Stomach (tissue), 19 donors: ENCODE measurements at places on chromosomes 12 and 14. TPM values are rescaled to one million over a fixed set of nuclear protein-coding genes. Genes with fewer than 3 reads are reported as not detected.
A peak's percentile ranks its signal among the peaks of the same experiment; 100 is the strongest.

DNA sequence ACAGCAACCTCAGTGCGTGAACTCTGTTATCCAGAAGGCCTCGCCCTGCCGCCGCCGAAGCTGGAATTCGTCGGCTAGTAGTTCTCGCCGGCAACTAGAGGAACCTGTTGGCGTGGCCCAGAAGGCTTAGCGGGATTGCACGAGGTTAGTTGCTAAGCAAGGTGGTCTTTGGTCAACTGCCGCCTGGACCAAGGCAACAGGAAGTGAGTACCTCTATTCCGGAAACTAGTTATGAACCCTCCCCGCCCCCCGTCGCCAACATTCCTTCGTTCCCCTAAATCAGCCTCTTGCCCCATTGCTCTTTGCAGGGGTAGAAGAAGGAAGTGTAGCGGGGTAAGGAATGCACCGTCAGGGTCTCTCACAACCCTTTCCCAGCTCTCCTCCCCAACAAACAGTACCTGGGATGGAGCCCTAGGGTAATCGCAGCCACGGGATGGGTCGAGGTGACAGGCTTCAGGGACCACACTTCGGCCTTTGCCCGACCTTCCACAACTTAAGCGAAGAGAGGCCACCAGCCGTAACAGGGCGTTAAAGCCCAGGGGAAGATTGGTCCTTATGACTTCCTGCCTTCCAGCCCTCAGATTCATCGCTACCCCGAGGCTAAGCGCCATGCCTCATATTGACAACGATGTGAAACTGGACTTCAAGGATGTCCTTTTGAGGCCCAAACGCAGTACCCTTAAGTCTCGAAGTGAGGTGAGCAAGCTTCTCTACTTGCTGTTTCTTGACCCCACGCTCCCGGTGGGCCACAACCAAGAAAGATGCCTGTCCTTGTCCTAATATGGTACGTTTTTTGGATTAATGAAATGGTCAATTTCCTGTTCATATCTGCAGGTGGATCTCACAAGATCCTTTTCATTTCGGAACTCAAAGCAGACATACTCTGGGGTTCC is at the start of gene GMPR2:
GMPR2 (plus strand) TSS at position 285 of the 893 bp plus-strand sequence; CDS start at position 610, 325 bp downstream.
- DNase-seq: no peak

DNA sequence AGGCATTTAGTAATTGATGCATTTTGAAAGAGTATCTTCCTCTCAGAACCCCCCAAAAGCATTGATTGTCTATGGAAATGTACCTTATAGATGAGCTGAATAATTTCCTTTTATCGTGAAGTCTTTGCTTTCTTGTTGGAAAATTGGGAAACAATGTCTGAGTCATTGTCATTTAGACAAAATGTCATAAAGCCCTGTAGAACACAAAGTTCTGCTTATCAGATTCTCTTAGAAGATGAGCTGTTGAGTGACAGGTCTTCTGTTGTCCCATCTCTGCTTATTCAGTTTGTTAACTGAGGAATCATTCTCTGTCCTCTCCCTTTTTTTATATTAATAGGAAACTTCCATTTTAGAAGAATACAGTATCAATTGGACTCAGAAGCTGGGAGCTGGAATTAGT is 22.9 kb downstream of the MAPKAPK5 start:
- no peak for DNase-seq

GRCh38 chr12:10197879-10198278 is 14.8 kb upstream of the GABARAPL1 start:
- no peak for DNase-seq

DNA sequence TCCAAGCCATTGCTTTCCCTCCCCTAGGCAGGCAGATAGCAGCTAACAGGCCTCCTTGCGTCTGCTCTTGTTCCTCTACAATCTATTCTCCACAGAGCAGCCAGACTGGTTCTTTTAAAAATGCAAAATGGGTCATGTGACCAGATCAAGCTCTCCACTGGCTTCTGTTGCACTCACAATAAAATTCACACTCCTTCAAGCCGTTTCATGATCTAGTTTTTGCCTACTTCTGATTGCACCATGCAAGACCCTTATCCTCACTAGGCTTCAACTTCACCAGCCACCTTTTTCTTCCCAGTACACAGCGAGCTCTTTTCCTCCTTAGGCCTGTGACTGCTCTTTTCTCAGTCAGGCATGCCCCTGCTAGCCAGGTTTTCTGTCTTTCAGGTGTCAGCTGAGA is 6.1 kb upstream of the KRAS start:
- no peak for DNase-seq

- DNase-seq: peak; percentile 69
These were observed 32.8 kb downstream of the SH2B3 start for GRCh38 chr12:111438481-111438880.

- no peak for DNase-seq
These were observed 184.0 kb downstream of the AACS start for GRCh38 chr12:125249066-125249824.

DNA sequence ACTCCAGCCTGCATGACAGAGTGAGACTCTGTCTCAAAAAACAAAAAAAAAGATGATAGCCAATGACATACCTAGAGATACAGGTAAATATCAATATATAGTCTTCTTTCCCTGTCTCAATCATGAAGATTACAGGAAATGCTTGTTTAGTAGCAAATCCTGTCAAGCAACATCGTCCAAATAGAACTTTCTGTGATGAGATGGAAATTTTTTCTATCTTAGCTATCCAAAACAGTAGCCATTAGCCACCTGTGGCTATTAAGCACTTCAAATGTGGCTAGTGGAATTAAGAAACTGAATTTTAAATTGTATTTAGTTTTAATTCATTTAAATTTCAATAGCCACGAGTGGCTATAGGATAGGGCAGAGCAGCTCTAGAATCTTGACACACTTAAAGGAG is 33.2 kb upstream of the RIC8B start:
- no peak for DNase-seq

DNA sequence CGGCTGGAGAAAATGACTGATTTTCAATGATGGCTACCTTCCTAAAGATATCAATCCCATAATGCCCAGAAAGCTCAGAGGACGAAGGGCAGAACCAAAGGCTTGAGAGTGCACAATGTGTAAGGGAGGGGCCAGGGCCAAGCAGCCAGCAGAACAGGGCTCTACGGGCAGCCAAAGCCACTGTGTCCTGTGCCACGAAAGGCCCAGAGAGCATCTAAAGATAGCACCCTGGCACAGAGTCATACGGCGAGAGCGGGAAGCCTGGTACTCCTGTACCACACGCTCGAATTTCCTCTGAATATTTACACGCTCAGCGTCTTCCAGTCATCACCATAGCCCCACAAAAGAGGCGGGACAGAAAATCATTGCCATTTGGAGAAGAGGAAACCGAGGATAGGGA is 39.5 kb downstream of the PRMT8 start:
- DNase-seq: no peak

DNA sequence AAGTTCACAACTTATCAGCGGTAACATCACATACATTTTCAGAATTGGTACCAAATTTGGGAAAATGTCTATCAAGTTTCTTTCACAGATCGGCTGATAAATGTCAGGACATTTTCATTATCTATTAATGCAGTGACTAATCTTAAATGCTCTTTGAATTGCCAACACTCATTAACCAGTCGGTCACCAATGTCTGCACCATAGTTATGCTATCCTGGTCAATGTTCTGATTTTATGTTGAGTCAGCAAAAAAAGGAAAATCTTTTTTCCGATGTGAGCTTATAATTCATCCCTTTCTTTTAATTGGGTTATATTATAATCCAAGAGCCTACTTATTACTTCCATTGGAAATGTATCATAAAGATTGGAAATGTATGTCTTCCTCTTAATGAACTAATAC is 77.2 kb downstream of the NTF3 start:
- DNase-seq: no peak

- DNase-seq: no peak
These were observed 6.0 kb downstream of the TMCC3 start for GRCh38 chr12:94644141-94644979.

DNA sequence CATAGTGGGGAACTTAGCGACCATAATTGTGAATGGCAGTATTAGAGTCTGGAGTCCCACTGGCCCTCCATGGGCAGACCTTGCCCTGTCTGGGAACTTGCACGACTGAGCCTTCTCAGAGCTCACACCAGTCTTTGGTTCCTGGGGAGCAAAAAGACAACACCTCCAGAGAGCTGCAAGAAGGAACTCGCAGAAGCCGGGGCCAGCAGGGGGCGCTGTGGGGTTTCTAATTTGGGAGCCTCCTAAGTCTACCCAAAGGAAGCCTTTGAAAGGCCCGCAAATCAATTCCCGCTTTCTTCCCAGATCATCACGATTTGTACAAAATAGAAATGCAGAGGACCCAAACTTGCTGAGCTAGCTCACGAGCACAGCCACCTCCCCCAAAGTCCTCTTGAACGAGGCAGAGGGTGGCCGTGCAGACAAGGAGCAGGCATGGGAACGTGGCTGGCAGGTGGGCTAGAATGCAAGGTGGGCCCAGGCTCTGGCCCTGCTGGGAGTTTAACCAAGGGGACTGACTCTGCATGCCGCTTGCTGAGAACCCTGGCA is 46.3 kb upstream of the FBXO21 start:
- DNase-seq: peak; percentile 85

- no peak for DNase-seq
These were observed 58.6 kb upstream of the MANSC4 start for GRCh38 chr12:27838543-27839185.

DNA sequence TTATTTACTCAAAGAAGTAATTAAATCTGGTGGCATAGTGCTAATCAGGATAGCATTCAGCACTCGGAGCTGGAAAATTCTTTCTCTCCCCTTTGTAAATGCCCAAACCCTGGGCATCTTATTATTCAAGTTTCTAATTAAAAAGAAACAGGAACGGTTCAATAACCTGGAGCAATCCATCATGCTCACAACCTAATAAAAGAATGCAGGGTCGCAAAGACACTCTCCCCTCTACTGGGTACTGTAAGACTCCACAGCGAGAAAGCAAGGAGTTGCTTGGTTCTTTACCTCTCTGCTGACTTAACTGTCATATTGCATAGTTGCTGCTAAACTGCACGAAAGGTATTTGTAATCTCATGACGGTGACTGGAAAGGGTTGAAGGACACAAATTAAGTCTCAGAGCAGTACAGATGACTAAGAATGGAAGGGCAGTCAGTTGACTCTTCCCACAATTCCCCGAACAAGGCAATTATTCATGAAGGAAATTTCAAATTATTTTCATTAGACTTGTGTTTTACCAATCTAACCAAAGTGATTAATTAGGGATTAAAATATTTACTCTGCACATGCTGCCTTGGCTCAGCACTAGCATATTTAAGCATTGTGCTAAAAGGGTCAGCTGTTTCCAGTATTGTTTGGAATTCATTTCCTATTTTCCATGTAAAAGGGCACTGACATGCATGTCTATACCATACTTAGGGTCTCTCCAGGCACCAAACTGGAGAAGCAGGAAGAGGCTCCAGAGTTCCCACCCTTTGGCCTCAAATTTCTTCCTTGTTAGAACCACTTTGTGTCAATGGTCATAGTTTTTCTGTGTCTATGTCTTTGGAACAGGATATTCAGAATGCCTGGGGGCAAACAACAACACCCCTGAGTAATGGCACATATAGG is 182.2 kb downstream of the EXOC5 start:
- DNase-seq: no peak

DNA sequence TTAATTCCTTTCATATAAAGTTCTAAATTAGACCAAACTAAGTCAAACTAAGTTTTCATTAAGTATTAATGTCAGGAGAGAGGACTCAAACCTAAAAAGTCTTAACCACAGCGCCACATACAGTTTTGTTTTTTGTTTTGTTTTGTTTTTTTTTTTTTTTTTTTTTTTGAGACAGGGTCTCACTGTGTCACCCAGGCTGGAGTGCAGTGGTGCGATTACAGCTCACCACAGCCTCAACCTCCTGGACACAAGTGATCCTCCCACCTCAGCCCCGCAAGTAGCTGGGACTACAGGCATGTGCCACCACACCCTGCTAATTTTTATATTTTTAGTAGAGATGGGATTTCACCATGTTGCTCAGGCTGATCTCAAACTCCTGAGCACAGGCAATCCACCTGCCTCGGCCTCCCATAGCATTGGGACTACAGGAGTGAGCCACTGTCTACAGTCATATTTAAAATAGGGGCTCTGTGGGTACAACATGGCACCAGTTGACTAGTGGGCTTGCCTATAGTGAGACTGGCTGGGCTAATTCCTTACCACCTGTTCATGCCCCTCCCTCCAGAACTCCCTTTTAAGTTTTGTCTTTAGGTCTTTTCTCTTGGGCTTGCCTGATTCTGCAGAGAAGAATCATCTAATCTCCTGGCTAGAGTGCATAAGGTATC is 110.2 kb downstream of the PPP2R5E start:
- no peak for DNase-seq

DNA sequence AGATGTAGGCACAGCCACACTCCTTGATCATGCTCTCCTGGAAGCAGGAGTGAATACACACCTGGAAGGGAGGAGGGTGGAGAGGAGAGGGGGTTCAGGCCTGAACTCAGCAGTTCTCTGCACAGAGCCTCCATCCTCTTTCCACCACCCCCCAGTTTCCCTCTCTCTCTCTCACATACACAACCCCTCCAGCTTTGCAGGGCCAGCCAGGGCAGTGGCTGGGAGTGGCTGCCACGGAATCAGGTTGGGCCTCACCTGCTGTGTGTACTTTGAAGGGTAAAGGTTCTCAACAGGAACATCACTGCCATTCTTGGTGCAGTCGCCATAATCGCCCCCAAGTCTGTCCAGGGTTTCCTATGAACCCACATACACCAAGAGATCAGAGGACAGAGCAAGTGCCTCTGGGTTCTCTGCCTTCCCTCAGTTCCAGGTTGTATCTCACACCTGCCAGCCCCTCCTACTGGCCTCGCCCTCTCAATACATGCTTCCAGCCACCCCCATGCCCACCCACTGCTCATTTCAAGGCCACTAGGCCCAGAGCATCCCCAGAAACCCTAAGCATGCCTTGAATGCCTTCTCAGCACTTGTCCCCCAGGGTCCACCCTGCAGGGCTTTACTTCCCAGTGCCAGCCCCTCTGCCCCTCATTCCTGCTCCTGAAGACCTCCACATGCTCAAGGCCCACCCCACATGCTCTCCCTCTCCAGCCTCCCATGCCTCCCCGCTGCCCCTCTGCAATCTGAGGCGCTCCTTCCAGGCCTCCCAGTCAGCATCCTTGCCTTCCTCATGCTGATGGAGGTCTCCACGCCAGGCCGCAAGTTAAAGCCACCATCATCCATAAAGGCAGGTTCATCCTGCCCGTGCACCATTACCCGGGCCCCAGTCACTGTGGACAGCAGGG is 12.9 kb upstream of the TNFRSF1A start:
- DNase-seq: peak; percentile 18

- no peak for DNase-seq
These were observed 27.7 kb upstream of the KLRD1 start for GRCh38 chr12:10279937-10280336.

The SOAT2 gene
- not detected for total RNA-seq

The GDF3 gene
- not detected for total RNA-seq

The RAD9B gene
- 0.58 TPM for total RNA-seq

The LRP1-AS gene
- not detected for total RNA-seq

The MYH6 gene
- not detected for total RNA-seq

The RPGRIP1 gene
- total RNA-seq: not detected

The RITA1 gene
- 11.9 TPM for total RNA-seq

The PITPNM2 gene
- 5.2 TPM for total RNA-seq
